CD4-positive, alpha-beta T cell treated with Interleukin-6 for 4 hours (primary cell): ENCODE measurements at places on chromosomes 4 and X.

- no peak for DNase-seq
Observed at GRCh38 chr4:52248820-52249219, 197.7 kb downstream of the SPATA18 start.

GRCh38 chr4:127606823-127607222 lies 25.9 kb upstream of the INTU start:
- DNase-seq: no peak

DNA sequence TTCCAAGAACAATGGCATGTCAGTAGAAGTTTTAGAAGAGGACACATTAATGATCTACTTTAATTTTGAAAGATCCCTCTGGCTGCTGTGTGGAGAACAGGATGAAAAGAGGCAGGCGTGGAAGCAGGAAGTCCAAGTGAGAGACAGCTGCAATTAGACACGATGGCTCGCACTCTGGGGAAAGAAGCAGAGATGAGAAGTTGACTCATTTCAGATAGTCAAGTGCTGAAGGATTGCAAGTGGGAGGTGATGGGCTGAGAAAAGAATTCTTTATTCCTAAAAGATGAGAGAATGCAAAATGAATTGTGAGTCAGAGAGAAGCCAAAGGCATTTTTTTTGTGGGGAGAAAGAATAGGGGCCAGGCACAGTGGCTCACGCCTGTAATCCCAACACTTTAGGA lies 16.5 kb downstream of the RXFP1 start:
- no peak for DNase-seq

GRCh38 chrX:9785944-9786797 lies at the start of gene SHROOM2:
TSS of gene SHROOM2 (plus strand) at chrX:9786429. CDS start at chrX:9786546, 117 bp downstream.
- no peak for DNase-seq

DNA sequence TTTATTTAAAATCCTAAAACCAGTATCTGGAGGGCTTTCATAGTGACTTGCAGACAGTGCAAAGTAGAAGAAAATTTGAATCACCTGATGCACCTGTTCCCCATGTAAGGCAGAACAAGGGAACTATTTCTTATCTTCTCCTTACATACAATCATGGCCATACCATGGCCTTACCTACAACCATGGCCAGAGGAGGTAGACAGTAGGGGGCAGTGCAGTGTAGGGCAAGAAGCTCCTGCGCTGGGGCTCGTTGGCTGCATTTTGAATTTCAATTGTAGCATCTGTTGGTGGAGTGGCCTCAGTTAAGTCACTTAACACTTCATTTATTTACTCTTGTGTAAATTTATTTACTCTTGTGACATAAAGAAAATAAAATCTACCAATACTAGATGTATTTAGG lies 33.0 kb downstream of the GALNTL6 start:
- DNase-seq: no peak

DNA sequence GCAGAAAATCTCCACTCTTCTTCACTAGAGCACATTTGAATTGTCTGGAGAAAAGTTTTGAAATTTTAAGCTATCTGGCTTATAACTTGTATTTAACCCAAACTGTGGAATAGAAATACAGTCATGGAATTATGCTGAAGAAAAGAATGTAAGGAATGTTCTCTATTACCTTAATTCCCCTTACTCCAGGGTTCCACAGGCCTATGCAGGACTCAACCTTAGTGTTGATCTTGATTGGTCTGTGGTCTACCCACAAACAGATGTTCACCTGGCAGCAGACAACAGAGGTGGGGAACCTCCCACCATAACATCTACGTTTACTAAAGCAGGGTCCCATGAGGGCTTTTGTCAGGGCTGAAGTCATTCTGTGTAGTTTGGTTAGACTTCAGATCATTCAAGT lies 189.3 kb upstream of the GPRIN3 start:
- DNase-seq: no peak

GRCh38 chrX:30065226-30065625 lies 150.1 kb upstream of the MAGEB2 start:
- no peak for DNase-seq

DNA sequence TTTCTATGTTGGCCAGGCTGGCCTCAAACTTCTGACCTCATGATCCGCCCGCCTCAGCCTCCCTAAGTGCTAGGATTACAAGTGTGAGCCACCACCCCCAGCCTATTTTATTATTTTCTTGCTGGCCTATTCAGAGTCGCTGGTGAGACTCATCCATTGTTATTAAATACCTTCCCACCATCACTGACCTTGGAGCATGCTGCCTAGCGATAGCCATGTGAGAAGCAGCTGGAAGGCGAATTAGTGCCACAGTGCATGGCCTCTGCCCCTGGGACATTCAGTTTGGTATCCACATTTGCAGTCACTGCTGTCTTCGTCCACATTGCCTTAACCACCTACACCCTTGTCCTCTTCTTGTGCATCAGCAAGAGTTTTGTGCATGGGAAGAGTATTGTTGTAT lies 32.4 kb upstream of the NMU start:
- no peak for DNase-seq

- no peak for DNase-seq
Observed at GRCh38 chr4:7806338-7807090, 133.1 kb downstream of the AFAP1 start.

- no peak for DNase-seq
Observed at GRCh38 chr4:113971706-113972360, 7.6 kb downstream of the ARSJ start.

GRCh38 chrX:149799095-149799714 lies 17.5 kb downstream of the MAGEA9 start:
- DNase-seq: no peak

DNA sequence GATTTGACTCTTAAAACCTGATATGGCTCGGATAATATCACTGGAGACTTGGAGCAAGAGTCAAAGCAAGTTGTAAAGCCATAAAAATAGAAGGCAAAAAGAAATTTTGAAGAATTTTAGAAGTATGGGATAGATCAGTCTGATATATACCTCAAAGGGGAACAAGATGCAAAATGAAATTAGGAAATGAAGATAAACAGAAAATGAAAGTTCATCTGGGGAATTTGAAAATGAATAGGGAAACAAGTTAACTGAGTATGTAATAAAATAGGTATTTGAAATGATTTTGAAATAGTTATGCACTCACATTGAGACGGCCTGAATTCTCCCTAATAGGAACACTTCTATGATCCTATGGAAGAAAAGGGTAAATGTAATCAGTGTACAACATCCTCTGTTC lies 5.7 kb downstream of the CYP2U1 start:
- no peak for DNase-seq
